ENCODE measurements at places on chromosomes 11 and 22. TPM values are rescaled to one million over a fixed set of nuclear protein-coding genes. Genes with fewer than 3 reads are reported as not detected.

OR8D1 gene
- not detected for total RNA-seq

OR5A1 gene
- total RNA-seq = not detected

TMPRSS13 gene
- total RNA-seq = not detected

KCNQ1OT1 gene
- 1.9 TPM for total RNA-seq

SERPING1 gene
- total RNA-seq = 2.0 TPM

PNPLA3 gene
- 3.3 TPM for total RNA-seq

SAA1 gene
- not detected for total RNA-seq

LRP4 gene
- 4.1 TPM for total RNA-seq

EHD1 gene
- total RNA-seq = 107 TPM

CBLIF gene
- not detected for total RNA-seq

CD248 gene
- total RNA-seq = 19.5 TPM

DKK3 gene
- total RNA-seq = 453 TPM

H19 gene
- not detected for total RNA-seq

LRRC32 gene
- total RNA-seq = 5.2 TPM

EPS8L2 gene
- 12.2 TPM for total RNA-seq

SLC7A4 gene
- total RNA-seq = not detected

LINC01488 gene
- not detected for total RNA-seq

GSTP1 gene
- 947 TPM for total RNA-seq

LMO2 gene
- not detected for total RNA-seq

PHLDA2 gene
- 4.4 TPM for total RNA-seq

SCUBE1 gene
- total RNA-seq = not detected

CECR2 gene
- not detected for total RNA-seq

ACR gene
- not detected for total RNA-seq

BIK gene
- total RNA-seq = 0.18 TPM

TIGD3 gene
- not detected for total RNA-seq

RASGRP2 gene
- total RNA-seq = not detected

OR52I1 gene
- not detected for total RNA-seq

SEZ6L gene
- total RNA-seq = not detected

CCDC188 gene
- not detected for total RNA-seq
